M059J (cell line): ENCODE measurements at places on chromosomes 16 and 17. TPM values are rescaled to one million over a fixed set of nuclear protein-coding genes. Genes with fewer than 3 reads are reported as not detected.

- DNase-seq, result peak; percentile 5
These were observed 40.2 kb downstream of the MED13 start for GRCh38 chr17:62024866-62025265.

DNA sequence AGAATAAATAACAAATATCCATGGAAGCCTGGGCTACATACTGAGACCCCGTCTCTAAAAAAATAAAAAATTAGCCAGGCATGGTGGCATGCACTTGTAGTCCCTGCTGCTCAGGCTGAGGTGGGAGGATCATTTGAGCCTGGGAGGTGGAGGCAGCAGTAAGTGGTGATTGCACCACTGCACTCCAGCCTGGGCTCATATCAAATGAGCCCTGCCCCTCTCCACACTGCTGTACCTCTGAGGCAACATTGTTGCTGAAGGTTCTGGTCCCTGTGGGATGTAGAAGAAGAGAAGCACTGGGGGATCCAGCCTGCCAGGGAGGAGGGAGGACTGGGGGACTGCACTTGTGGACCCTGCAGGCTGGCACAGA lies 11.4 kb upstream of the ARHGAP23 start:
- no peak for DNase-seq

DNA sequence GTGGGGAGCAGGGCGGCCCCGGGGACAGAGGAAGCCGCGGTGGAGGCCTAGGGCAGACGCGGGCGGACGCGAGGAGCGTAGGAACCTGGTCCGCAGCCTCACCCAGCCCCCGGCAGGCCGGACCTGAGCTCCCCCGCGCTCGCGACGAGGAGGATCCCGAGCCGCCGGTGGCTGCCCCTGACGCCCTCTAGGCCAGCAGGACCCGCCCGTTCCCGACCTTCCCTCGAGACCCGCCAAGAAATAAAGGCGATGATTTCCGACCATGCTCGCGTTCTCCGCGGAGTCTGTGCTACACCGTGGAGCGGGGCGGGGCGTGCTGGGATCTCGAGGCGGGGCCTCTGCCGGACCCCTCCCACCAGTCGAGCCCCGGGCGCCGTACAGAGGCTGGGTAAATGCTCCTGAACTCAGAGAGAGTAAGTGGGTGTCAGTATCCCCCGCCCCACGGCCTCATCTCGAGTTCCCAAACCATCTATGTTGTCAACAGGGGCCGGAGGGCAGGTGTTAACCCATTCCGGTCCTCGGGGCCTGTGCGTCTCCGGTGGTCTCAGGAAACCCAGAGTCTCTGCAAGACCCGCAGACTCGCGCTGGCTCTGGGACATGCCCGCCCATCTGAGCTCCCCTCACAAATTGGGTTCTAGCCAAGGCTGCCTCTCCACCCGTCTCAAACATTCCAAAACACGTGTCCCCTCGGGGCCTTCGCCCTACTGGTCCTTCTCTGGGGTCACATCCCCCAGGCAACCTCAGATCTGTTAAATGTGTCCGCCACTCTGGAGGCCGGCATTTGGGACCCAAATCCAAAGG lies 13.7 kb downstream of the SYCE1L start:
- peak; percentile 57 for DNase-seq

Gene GLIS2
- 0.22 and 1.1 TPM in 2 replicates for total RNA-seq

Gene TBC1D3
- not detected in 2 replicates for total RNA-seq

DNA sequence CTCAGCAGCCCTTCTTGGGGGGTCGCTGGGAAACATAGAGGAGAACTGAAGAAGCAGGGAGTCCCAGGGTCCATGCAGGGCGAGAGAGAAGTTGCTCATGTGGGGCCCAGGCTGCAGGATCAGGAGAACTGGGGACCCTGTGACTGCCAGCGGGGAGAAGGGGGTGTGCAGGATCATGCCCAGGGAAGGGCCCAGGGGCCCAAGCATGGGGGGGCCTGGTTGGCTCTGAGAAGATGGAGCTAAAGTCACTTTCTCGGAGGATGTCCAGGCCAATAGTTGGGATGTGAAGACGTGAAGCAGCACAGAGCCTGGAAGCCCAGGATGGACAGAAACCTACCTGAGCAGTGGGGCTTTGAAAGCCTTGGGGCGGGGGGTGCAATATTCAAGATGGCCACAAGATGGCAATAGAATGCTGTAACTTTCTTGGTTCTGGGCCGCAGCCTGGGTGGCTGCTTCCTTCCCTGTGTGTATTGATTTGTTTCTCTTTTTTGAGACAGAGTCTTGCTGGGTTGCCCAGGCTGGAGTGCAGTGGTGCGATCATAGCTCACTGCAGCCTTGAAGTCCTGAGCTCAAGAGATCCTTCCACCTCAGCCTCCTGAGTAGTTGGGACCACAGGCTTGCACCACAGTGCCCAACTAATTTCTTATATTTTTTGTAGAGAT lies 3.4 kb downstream of the STH start:
- peak; percentile 63 for DNase-seq

GRCh38 chr17:68835071-68835470 lies 120.1 kb downstream of the ABCA8 start:
- DNase-seq, result peak; percentile 51

DNA sequence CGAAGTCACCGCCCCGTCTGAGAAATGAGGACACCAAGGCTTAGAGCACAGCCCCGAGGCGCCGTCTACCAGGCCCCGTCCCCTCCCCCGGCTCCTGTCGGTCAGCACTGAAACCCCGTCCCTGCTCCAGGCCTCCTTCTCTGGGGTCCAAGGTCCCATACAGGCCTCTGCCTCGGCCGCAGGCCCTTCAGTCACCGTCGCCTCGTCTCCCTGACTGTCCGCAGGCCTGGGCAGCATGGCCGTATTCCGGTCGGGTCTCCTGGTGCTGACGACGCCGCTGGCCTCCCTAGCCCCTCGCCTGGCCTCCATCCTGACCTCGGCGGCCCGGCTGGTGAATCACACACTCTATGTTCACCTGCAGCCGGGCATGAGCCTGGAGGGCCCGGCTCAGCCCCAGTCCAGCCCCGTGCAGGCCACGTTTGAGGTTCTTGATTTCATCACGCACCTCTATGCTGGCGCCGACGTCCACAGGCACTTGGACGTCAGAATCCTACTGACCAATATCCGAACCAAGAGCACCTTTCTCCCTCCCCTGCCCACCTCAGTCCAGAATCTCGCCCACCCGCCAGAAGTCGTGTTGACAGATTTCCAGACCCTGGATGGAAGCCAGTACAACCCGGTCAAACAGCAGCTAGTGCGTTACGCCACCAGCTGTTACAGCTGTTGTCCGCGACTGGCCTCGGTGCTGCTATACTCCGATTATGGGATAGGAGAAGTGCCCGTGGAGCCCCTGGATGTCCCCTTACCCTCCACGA lies 617 bp downstream of the COASY start:
- peak; percentile 50 for DNase-seq

DNA sequence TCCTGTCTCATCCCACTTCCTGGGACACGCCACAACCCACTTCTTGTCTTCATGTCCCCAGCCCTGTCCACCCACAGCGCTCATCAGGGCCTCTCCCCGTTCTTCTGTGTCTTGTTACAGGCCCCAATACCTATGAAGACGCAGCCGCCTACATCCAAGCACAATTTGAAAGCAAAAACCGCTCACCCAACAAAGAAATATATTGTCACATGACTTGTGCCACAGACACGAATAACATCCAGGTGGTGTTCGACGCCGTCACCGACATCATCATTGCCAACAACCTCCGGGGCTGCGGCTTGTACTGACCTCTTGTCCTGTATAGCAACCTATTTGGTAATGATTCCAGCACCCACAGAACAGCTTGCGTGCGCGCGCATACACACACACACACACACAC lies 70.6 kb downstream of the AMFR start:
- no peak for DNase-seq

DNA sequence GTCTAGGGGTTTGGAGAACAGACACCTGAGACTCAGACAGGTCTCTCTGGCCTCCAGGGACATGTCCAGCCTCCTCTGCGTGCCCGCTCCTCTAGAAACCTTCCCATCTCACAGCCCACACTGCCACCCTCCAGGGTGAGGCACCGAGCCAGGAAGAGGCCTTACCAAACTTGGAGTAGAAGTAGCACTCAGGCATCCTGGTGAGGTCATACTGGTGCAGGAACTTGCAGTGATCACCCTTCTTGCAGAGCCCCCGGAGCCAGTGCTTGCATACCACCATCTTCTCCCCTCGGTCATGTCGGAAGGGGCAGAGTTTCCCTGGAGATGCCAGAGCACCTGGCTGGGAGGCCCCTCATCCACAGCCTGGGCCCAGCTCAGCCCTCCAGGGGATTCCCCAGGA lies 4.2 kb downstream of the CPSF4L start:
- no peak for DNase-seq

GRCh38 chr17:66301864-66302741 lies at the start of gene PRKCA:
Gene PRKCA, plus strand, starts transcription at chr17:66302613.
- DNase-seq, result peak; percentile 67

Gene PTX4
- total RNA-seq, result not detected in 2 replicates

DNA sequence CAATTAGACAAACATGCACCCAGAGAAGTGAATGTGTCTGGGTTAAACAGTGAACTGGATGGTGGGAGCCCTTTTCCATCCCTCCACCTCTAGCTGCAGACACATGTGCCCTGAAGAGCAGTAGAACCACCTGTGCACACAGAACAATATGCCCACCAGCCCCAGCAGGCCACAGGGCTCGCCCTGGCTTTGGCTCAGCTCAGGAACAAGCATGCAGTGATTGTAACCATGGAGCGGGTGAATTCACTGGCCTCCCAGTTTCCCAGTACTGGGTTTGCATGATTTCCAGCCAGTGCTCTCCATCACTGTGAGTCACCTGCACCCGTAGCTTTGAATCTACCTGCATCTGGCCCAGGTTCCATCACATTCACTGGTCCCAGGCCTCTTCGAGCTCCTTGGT lies 5.2 kb downstream of the GPR179 start:
- DNase-seq, result no peak

DNA sequence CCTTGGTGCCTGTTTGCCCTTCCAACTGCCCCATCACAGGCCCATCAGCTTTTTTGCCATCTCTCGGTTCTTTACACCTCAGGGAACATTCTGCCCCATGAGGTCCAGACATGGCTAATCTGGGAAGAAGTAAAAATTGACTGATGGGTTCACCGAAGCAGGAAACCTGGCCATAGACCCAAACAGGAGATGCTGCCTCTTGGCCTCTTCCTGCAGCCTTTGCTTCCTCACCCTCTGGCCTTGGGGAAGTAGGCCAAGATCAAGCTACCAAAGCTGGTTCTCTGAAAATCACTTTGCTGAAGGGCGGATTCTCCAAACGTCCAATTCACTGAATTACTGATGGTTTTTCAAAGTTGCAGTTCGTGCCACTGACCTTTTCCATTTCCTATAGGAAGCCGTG lies 56.1 kb downstream of the ARSG start:
- no peak for DNase-seq

- no peak for DNase-seq
These were observed 9.5 kb downstream of the FUS start for GRCh38 chr16:31189412-31189778.

Gene LLGL1
- 24.3 and 38.0 TPM in 2 replicates for total RNA-seq

DNA sequence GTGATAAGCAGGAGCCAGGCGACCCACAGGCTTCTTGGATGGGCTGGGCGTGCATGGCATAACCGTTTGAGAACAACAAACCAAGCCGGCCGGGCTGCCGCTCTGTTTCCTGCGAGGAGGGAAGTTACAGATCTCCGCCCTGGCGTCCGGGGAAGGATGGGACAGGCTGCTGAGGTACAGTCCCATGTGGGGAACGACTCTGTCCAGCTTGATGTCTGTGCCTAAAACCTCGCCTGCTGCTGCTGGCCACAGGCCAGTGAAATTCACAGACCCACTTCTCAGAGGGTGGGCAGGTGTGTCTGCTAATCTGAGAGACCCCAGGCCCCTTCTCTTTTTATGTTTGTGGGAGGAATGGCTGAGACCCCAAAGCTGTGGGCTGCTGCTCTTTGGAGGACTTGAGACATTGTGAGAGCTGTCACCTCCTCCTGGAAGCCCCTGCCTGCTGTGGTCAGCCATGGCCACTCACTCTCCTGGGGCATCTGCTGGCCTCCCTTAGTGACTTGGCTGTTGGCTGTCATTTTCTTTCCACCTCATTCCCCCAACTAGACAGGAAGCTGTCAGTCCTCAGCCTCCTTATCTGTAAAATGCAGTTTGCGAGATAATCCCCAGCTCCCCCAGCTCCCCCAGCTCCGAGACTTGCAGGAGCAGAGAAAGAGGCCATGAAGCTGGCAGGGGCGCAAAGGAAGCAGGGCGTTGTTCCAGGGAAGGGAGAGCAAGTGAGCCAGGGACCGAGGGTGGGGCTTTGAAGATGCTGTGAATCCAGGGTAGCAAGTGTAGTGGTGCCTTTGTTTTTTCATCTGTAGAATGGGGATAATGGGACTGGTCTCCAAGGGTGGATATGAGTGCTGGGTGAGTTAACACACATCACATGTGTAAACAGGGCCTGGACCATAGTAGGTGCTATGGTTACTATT lies 51.0 kb downstream of the CMIP start:
- DNase-seq, result no peak

Gene PABPN1L
- not detected in 2 replicates for total RNA-seq

- DNase-seq, result no peak
These were observed 7.3 kb downstream of the PROCA1 start for GRCh38 chr17:28704219-28704858.

- no peak for DNase-seq
These were observed 34.0 kb downstream of the KIAA0513 start for GRCh38 chr16:85061566-85061965.

DNA sequence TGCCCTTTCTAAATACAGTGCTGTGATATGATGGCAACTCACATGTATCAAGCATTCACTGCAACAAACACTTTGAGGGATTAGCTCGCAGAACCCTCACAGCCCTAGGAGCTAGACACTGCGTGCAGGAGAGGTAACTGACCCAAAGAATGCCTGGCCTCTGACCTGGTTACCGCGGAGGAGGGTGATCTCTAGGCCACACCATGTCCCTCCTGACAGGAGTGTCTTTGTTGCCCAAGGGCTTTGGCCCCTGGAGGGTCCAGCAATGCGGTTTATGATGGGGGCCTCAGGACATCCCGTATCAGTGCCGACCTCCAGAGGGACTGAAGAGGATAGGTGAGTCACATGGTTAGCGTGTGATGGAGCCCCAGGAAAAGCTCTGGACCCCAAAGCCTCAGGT lies 130.6 kb downstream of the MGAT5B start:
- DNase-seq, result no peak

Gene SLC35G6
- total RNA-seq, result not detected in 2 replicates

Gene CLTC
- 204 and 333 TPM in 2 replicates for total RNA-seq

Gene CCL14
- total RNA-seq, result not detected in 2 replicates

Gene RND2
- total RNA-seq, result 0.20 and 0.22 TPM in 2 replicates

DNA sequence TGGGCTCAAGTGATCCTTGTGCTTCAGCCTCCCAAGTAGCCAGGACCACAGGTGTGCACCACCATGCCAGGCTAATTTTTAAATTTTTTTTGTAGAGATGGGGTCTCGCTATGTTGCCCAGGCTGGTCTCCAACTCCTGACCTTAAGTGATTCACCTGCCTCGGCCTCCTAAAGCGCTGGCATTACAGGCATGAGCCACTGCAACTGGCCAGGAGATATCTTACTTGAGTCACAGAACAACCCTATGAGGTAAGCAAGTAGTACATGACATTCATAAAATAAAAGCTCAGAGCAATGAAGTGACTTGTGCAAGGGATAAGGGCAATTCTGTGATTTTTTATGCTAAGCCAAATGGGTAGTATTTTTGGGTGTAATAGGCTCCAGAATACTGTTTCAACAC lies 57.3 kb downstream of the CDC27 start:
- peak; percentile 16 for DNase-seq

GRCh38 chr17:72386619-72387237 lies 265.9 kb downstream of the SOX9 start:
- DNase-seq, result peak; percentile 72

Gene ELP5
- 75.1 and 75.3 TPM in 2 replicates for total RNA-seq

Gene ENPP7
- total RNA-seq, result not detected in 2 replicates

- DNase-seq, result peak; percentile 53
These were observed 19.7 kb upstream of the GUCY2D start for GRCh38 chr17:7982666-7983065.

GRCh38 chr17:31608659-31609254 lies 217.3 kb downstream of the RAB11FIP4 start:
- DNase-seq, result peak; percentile 84

Gene TLE7
- total RNA-seq, result not detected in 2 replicates
